ENCODE measurements at places on chromosomes 5 and 9.

DNA sequence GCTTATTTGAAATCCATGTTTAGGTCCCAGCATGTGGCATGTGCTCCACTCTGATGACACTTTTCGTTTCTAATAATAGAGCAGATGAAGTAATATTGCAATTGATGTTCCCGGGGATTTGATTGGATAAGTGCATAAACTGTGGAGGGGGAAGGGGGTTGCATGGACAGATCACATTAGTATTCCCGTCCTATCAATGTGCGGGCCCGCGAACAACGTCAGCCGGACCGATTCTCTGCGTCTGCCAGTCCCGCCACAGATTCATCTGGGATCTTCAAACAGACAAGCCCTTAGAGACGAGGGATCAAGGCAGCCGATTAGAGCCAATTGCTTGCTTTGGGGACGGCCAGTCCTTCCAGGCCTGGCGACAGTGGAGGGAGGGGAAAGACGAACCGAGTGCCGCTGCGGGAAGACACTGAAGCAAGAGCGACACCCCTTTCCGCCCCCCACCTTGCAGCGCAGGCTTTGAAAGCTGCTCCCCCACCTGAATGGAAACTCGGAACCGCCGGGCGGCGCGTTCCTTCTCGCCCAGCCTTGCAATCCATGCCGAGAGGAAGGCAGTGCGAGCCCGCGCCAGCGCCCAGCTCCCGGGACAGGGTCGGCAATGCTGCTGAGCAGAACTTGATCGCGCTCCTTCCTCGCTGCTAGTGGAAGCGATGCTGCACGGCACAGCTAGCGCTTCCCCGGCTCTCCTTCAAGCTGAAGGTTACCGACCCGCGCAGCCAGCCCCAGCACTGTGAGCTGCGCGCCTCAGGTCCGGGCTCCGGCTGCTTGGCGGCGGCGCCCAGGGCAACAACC is at the start of gene RGS7BP:
TSS of gene RGS7BP (plus strand) at position 247 of the 798 bp plus-strand sequence. CDS start 610 bp downstream, outside the sequence.
- DNase-seq: no peak

DNA sequence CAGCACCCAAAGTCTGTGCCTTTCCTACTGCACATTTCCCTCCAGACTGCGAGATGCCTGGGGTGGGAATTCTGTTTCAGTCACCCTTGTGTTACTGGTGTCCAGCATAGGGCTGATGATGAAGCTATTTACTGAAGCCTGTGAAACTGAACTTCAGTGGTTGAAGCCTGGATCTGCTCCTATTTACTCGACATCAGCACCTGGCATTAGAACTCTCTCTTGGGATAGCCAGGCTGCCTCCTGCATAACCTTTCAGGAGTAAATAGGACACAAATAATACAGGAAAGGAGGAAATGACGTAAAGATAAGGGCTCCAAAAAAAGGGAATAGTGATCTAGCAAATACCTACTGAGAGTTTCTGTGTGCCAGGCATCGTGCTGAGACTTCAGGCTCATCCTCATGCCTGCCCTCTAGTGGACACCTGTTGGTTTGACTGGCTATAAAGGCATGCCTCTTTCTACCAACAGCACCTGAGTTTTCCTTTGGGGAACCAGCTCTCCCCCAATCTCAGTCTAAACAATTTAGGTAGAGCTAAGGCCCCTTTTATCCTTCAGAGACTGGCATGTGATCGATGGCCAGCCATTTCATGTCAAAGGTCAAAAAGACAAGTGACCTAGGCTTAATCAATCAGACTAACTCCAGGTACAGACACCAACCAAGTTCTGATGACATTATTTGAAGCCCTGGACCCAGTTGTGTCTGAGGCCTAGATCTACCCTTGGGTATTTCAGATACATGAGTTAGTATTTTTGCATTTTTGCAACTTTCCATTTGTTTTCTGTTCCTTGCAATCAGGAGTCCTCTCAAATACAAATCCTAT is 192.1 kb upstream of the TRIM32 start:
- peak; percentile 14 for DNase-seq

DNA sequence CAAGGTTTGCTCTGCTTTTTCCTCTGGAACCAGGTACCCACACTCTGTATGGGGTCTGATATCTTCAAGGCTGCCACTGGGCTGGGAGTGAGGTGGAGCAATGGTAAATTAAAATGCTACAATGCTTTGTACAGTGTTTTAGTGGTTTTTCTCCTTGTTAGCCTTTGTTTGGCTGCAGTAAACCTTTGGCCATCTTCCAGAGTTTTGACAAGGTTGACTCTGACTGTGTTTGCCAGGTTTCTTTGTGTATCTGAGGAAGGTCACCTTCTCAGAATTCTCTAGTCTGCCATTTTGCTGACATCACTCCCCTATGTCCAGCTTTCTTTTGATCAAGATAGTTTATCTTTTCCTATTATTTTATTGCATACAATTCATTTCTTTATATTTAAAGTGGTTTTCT is 11.2 kb downstream of the SPATA31D1 start:
- no peak for DNase-seq

GRCh38 chr5:132426525-132427138 is 57.1 kb downstream of the SLC22A5 start:
- DNase-seq: peak; percentile 74

DNA sequence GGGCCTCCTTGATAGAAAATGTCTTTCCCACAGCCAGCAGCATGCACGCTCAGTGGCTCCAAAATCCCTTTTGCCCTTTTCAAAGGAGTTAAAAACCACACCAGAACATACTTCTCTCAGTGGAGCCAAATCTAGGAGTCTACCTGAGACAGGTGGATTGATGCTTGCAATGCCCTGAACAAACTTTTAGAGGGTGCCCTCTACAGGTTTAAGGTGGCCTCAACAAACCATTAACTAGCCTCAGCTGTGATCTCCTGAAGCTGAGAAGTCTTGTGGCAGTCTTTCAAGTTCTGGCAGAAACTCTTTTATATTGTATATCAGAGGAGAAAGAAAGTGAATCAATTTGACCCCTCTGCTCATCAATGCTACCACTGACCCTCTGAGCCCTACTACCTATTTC is 125.4 kb downstream of the MED27 start:
- no peak for DNase-seq

- peak; percentile 63 for DNase-seq
Measured at GRCh38 chr9:133532937-133533668, 1.4 kb upstream of the ADAMTSL2 start.

- DNase-seq: no peak
Measured at GRCh38 chr5:73818357-73818756, 192.4 kb downstream of the ARHGEF28 start.

DNA sequence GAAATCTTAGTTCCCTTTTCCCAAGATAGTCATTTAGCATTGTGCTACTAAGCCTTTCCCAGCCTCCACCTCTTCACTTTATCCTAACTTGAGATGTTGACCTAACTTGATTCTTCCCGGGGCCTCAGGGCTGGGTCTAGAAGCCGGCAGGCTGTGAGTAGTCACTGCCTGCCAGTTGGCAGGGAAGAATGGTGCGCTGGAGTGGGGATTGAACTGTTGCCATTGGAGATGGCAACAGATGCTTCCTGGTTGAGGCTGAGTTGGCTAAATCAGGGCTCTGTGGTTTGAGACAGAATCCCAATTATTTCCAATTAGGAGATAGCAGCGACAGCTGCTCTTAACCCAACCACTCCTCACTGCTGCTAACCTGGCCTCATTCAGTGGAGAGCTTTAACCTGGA is 343.1 kb downstream of the BRINP1 start:
- no peak for DNase-seq

DNA sequence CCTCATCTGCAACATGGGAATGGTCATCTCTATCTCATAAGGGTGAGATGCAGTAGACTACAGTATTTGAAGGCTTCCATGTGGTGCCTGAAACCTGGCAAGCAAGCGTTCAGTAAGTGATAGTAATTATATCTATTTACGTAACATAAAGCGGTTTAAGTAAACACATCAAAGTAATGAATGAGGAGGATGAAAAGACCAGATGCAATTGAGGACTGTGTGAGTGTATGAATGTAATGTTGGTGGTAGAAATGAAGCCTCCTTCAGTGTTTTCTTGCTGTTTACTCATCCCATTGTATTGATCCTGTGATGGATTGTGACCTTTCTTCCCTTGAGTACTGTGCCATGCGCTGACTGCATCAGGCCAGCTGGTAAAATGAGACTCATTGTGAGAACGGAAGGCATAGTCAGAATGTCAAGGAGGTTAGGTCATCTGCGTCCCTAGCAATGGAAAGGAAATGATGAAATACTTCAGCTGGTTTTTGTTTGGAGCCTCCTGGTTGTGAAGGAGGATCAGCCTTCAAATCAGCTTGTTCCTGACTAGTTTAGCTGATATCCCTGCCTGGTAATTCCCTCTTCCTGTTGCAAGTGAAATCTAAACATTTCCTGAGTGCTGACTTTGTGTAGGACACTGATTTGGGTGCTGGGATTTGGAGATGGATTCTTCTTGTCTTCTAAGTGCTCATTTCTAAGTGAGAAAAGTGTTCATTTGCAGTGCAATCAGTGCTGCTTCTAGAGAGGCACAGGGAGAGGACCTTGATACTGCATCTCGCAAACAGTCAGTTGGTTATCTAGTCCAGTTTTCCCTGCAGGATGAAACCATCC is 35.6 kb downstream of the TNFSF8 start:
- no peak for DNase-seq

- peak; percentile 37 for DNase-seq
Measured at GRCh38 chr9:127862075-127863011, 7.9 kb upstream of the ENG start.

- DNase-seq: no peak
Measured at GRCh38 chr9:114373960-114374730, 13.6 kb downstream of the AKNA start.

DNA sequence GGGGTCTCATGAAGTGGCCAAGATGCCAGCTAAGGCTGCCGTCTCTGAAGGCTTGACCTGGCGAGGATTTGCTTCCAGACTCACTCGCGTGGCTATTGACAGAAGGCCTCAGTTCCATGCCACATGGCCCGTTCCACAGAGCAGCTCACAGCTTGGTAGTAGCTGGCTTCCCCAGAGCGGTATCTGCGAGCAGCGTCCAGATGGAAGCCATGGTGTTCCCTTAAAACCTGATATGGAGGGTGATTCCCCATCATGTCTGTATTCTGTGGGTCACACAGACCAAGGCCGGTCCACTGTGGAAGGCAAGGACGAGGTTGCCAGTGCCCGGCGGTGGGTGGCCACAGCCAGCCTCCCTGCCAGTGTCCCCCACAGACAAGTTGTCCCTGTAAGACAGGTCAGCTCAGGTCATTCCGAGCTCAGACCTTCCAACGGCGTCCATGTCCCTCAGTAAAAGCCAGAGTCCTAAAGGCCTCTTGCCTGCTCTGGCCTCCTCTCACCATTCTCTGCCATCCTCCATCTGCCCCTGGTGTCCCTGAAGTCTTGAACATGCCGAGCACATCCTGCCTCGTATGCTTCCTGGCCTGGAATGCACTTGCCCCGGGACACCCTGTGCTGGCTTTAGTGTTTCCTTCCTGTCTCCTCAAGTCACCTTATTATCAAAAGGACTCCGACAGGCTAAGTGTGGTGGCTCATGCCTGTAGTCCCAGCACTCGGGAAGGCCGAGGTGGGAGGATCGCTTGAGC is 61.3 kb upstream of the LRRTM2 start:
- no peak for DNase-seq

GRCh38 chr5:135344349-135344748 is 54.7 kb downstream of the MACROH2A1 start:
- no peak for DNase-seq

DNA sequence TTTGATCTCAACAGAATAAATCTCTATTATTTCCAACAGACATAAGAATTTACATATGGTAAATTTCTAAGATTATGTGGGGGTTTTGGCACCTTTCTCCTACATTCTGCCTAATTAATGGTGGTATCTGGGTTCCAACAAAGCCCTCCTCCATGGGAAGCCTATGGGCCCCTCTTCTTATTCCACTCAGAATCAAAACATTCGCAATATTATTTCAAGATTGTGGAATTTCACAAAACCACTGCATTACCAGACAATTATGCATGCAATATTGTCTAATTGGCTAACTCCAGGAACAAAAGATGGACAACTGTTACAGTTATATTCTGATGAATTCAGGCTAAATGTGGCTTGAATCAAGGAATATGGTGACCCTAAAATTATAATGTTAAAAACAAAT is 434.0 kb downstream of the NFIB start:
- DNase-seq: no peak

Measured in CD4-positive, alpha-beta T cell treated with Interleukin-2 at 100 ng/mL for 4 hours (primary cell).